ENCODE measurements at places on chromosomes 7 and 10.
A peak's percentile ranks its signal among the peaks of the same experiment; 100 is the strongest.

GRCh38 chr10:71419750-71420149 is 23.0 kb downstream of the CDH23 start:
- DNase-seq, result no peak

GRCh38 chr7:92797693-92798092 is 38.7 kb downstream of the CDK6 start:
- peak; percentile 42 for DNase-seq

DNA sequence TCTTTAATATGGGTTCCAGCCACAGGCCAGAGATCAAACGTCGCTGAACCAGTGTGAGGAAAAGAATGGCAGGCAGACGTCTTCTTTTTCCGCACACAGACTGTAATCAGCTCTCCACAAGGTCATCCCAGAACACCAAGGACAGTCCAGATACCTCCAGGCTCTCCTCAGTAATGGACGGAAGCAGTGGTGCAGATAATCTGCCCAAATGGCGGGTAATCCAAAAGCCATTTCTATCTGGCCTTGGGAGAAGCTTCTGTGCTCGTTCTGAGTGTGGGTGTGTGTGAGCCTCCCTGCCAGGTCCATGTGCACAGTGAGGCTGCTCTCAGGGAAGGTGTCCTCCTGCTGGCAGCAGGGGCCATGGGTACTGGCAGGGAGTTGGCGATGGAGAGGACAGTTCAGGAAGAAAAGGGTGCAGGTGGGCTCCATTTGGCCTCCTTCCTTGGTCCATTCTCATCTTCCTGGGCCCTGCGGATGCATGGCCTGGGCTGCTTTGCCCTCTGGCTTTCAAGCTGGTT is 15.6 kb upstream of the TEX36 start:
- no peak for DNase-seq

DNA sequence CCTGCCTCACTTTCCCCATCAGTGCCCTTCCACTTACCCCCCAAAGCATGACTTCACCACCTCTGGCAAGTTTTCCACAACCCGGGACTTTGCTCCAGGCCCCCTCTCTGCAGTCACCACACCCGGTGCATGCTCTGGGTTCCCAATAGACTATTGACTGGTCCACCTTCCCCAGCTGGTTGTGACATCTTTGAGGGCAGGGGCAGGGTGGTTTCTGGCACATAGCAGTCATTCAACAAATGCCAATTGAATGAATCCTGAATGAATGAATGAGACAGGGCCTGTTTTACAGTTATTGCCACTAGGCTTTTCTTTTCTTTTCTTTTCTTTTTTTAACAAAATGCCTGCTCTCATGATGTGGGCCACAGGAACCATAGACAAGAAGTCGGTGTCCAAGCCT is 28.8 kb upstream of the DOCK1 start:
- no peak for DNase-seq

DNA sequence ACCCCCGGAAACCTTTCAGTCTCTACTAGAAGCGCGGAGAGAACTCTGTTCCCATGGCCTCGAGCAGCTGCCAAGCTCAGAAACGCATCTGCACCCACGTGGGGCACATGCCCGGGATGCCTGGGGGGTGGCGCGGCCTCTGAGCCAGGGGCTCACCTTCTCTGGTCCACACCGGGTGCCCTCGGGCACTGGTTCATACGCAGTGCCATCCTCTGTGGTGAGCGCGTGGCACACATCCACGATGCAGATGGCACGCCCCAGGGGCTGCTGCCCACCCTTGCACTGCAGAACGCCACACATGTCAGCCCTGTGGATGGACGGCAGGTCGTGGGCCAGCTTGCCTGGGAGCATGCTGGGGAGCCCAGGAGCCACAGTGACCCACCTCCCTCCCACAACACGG is 6.5 kb downstream of the ADAM8 start:
- no peak for DNase-seq

DNA sequence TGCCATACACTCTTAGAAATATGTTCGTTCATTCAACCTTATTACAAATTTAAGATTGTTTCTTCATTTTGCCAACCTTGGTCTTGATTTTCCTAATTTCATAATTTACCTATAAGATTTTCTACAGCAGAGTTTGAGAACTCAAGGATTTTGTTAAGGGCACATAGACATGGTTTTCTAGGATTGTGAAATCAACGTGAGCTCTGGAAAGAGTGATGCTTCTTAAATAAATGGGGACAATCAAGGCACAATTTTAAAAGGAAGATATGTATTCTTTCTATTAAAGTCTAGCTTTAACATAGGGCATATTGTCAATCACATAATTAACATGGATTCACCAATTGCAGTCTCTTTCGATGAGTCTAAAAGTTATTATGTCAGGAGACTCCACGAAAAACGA is 174.2 kb upstream of the PHF14 start:
- DNase-seq, result no peak

- DNase-seq, result no peak
These were observed 70.1 kb downstream of the ELFN1 start for GRCh38 chr7:1740214-1740613.

- DNase-seq, result no peak
These were observed 2.4 kb upstream of the UBE3C start for GRCh38 chr7:157136372-157136771.

GRCh38 chr10:70622541-70622940 is 20.0 kb upstream of the PRF1 start:
- no peak for DNase-seq

DNA sequence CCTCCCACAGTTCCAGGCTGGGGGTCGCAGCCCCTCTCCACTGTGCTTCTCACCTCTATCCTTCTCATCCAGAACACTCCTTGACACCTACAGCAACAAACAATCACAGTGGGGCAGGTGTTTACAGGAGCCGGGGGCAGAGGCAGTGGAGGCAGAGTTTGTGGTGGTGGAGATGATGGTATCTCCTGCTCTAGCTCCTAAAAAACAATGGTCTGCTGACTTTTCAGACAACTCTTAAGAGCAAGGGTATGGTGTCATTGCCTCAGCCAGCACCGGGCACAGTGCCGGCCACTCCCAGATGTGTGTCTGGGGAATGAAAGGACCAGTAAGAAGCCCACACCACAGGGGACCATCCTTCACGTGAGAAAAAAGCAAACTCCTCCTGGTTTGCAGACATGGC is 36.3 kb upstream of the ANTXRL start:
- no peak for DNase-seq

DNA sequence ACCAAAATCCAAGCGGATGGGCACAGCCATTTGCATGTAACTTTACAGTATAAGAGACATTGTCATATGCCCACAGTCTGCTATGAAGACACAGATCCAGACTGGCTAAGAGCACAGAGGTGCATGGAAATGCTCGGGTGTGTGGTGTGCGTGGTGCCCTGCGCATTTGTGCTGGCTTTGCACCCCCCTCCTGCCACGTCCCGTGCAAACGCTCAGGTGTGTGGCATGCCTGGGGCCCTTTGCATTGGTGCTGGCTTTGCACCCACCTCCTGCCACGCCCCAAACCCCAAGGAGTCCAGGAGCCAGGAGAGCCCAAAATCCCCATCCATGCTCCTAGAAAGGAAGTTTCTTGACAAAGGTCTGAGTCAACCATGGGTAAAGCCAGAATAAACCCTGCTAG is 306.2 kb downstream of the PTPRN2 start:
- no peak for DNase-seq

DNA sequence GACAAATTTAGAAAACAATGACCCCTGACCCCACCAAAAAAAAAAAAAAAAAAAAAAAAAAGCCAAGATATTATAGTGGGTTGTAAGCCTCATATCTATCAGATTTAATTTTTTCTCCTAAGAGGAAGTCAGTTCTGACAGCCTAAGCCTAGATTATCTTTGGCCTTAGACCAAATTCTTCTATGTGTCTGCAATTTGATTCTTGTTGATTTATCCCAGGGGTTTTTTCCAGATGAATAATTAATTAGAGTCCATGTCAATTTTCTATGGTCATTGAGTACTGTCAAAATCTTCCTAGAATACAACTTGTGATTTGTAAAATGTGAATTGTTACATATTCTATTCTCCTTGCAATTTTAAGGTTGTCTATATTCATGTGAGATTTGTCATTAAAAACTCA is 151.6 kb upstream of the CACNA2D1 start:
- no peak for DNase-seq

GRCh38 chr7:111081546-111082267 is 9.2 kb upstream of the LRRN3 start:
- DNase-seq, result no peak

- DNase-seq, result no peak
These were observed 111.2 kb downstream of the PTPRN2 start for GRCh38 chr7:158476331-158476932.

DNA sequence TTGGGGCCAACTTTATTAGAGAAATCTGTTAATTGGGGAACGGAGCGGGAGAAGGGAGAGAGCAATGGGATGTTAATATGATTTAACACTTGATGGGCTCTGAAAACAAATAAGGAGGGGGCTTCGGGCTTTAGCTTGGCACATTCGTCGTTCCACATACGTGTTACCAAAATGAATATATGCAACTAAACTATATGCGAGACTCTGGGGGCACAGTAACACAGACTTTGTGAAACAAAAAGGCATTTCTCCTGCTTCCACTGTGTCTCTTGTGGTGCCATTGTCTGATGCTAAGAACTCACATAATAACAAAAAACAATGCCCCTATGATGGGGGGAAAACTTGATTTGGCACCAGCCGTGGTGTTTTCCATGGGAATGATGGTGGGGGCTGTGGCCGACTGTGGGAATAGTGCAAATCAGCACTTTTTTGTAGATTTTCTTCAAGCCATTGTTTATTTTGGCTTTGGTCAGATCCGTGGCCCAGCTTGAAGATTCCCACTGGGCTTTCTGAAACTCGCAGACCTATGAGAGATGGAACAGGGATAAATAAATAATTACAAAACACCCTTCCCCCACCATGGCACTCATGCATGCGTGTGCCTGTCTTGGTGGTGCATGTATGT is 2.2 kb upstream of the MXI1 start:
- no peak for DNase-seq

DNA sequence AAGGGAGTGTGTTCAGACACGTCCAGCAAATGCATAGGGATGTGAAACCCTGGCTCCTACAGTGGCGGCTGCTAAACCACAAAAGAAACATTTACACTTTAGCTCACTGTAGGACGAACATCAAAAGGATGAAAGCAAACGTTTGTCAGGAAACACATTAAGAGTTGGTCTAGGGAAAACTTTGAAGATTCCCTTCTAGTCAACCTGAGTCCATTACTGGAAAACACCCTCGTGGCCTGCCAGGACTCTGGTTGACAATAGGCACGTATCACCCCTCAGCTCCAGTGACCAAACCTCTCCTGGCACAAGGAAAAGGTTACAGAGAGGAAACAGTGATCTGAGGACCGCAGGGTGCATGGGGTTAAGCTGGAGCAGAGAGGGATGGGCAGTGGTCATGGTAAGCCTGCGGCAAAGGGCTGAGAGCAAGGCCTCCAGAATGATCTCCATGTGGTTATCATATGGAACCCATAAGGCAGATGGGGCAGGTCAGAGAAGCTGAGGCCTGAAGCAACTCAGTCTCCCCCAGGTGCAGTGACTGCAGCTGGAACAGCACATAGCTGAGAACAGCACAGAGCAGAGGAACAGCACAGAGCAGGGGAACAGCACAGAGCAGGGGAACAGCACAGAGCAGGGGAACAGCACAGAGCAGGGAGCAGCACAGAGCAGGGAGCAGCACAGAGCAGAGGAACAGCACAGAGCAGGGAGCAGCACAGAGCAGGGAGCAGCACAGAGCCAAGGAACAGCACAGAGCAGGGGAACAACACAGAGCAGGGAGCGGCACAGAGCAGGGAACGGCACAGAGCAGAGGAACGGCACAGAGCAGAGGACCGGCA is 49.9 kb downstream of the CHST15 start:
- no peak for DNase-seq

DNA sequence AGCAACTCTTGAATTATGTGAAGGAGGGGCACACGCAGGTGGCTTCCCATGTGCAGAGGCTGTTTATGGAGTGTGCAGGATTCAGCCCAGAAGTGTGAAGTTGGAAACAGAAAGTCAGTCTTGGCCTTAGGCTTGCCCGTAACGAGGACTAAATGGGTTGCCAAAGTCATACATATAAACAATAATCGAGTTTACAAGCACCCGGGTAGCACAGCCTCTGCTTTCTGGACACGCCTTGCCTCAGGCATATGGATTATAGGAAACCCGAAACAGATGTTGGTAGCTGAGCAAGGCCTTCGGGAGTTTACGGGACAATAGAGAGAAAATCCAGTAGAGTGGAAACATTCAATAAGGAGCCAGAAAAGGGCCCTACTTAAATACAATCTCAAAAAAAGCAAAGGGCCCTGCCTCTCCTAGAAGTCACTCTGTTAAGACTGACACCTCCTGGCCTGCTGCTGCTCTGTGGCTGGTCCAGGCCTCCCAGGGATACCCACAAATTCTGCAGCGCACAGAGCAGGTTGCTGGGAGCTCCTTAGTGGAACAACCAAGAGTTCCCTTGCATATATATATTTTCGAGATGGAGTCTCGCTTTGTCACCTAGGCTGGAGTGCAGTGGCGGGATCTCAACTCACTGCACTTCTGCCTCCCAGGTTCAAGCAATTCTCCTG is 48.5 kb downstream of the SMKR1 start:
- DNase-seq, result no peak

DNA sequence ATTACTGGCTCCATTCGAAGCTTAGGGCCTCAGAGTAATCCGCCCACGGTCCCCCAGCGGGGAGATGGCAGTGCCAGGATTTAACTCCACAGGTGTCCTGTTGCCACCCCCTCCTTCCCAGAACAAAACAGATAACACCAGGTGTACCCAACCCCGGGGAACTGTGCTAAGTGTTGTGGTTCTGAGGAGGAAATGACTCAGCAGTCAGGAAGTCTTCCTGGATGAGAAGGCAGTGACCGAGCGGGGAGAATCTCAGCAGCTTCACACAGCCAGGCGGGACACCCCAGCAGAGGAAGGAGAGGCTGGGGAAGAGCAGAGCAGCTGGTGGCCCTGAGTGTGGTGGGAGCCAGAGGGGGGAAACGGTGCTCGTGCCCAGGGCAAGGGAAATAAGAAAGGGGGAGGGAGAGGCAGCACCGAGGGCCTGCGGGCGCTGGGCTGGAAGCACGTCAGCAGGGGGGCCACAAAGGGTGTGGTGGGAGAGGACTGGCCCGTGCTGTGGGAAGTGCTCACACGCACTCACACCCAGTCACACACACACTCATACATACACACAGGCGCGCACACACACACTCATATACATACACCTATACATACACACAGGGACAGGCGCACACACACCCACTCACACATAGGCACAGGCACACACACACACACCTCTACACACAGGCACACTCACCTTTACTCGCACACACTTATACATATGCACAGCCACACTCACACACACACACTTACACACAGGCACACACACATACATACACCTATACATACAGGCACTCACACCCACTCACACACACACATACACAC is 59.8 kb upstream of the CHST15 start:
- peak; percentile 36 for DNase-seq

GRCh38 chr10:80540981-80541750 is 3.5 kb downstream of the SH2D4B start:
- no peak for DNase-seq

DNA sequence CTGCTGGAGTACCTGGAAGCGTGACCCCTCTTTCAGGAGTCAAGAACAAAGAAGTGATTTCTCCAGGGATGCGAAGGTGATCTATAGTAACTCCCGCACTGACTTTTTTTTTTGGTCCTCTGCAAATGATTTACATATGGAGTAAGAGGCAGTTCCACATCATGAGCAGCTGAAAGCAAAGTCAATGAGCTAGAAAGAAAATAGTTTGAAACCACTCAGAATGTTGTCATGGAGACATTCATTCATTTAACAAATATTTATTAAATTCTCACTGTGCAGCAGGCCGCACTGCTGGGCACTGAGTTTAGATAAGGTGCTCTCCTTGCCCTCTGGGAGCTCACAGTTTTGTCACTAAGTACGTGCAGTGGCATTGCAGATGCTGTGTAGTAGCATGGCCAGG is 206.7 kb downstream of the CAMK1D start:
- DNase-seq, result no peak

Measured in activated T-cell treated with anti-CD3 and anti-CD28 coated beads, Interleukin-2, amount 50 U/mL, for 72 hours (primary cell).